NCI-H1436 (cell line): ENCODE measurements at places on chromosomes 16 and 17.

- DNase-seq = no peak
Measured at GRCh38 chr17:28046034-28046825, 3.8 kb downstream of the NLK start.

DNA sequence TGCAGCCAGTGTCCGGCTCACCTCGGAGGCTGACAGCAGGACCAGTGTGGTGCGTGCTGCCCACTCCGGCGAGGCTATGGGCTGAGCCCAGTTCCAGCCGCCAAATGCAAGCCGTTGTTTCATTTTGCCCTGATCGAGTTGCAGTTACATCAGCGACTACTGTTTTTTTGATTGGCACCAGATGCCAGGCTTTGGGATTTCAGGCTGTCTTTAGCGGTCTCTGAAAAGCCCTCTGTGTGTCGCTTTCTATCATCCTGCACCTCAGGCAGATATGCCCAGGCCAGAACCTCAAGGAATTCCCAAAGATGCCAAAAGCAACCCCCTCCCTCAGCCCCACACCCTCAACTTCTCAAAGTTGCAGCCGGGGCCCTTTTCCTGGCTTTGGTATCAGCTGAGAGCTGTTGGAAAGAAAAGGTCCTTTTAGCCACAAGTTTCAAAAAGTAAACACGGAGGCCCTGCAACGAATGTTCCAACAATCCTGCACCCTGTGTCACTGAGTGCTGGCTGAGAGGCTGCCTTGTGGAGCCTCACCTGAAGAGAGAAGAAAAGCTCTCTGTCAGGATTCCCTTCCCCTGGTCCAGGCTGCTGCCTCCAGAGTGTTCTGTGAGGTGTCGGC is 58.9 kb downstream of the WWP2 start:
- no peak for DNase-seq

GRCh38 chr16:16884451-16884850 is 505.5 kb downstream of the NPIPA7 start:
- no peak for DNase-seq

GRCh38 chr17:57187391-57187790 is 68.9 kb upstream of the MSI2 start:
- DNase-seq = no peak

DNA sequence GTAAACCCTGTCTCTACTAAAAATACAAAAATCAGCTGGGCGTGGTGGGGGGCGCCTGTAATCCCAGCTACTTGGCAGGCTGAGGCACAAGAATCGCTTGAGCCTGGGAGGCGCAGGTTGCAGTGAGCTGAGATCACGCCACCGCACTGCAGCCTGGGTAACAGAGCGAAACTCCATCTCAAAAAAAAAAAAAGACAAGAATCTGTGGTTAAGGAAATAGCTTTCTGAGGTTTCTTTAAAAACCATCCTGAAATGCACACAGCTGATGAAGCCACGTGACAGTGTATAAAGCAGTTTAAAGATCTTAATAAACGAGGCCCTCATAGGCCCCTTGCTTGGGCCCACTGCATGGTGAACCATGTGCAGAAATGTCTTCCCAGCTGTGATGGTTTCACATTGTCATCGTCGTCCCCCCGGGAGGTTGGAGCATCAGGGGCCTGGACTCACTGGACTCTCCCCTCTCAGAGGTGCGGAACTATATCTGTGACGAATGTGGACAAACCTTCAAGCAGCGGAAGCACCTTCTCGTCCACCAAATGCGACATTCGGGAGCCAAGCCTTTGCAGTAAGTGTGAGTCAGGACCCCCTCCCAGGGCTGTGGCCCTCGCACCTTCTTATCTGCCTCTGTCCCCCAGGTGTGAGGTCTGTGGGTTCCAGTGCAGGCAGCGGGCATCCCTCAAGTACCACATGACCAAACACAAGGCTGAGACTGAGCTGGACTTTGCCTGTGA is 16.2 kb downstream of the ZNF276 start:
- no peak for DNase-seq

DNA sequence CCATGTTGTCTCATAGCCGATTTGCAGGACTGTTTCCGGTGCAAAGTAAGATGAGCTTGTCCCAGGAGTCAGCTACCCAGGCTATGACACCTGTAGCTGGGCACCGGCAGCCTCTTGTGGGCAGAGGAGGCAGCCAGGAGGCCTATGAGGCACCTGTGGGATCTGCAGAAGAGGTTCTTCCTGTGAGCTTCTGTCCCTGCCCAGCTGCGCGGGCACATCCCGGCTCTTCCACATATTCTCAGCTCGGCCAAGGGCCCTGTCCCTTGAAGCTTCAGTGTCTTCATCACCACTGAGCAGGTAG is 21.3 kb upstream of the CAPN15 start:
- DNase-seq = no peak
